ENCODE measurements at places on chromosomes 11 and 22.
A peak's percentile ranks its signal among the peaks of the same experiment; 100 is the strongest.

DNA sequence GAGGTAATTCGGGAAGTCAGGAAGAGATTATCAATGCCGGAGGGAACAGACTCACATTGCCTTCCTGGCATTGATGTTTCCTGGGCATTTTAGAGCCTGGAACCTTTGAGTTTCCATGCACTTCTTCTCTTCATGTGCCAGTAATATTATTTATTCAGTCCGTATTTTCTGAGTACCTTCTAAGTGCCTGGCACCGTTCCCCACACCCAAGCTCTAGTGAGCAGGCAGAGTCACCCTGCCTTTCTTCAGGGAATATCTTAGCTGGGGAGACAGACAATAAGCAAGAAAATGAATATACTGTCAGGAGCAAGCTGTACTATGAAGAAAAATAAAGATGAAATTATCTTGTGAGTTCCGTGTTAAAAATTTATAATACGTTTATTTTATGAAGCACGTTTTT lies 136.2 kb upstream of the SEZ6L start:
- no peak for DNase-seq

DNA sequence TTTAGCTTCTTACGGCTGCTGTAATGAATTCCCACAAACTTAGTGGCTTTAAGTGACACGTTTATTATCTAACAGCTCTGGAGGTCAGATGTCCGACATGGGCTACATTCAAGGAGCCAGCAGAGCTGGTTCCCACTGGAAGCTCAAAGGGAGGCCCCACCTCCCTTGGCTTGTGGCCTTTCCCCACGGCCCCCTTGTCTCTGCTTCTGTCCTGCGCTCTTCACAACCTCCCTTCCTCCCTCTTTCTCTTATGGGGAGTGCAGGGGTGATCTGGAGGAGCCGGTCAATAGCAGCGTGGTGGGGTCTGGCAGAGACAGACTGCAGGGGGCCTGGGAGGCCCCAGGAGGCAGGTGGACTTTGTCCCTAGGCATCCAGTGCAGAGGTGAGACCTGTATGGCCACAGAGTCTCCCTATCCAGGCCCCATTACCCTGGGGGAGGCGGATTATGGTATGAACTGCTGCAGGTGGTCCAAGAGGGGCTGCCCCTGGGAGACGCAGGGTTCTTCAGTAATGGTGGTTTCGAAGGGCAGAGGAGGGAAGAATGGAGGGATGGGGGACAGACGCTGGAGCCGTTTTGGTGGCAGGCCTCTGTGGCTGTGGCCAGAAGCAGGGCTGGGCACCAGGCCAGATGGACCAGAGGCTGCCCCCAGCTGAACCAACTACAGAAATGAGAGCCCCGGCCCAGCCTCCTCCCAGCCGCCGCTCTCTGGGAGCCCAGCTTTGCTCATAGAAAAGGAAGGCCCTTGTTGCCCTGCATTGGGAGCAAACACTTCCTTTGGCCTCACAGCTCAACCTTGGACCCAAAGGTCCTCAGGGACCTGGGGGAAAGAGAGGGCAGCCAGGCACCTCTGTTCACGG lies 30.7 kb upstream of the KCNQ1OT1 start:
- DNase-seq = no peak

DNA sequence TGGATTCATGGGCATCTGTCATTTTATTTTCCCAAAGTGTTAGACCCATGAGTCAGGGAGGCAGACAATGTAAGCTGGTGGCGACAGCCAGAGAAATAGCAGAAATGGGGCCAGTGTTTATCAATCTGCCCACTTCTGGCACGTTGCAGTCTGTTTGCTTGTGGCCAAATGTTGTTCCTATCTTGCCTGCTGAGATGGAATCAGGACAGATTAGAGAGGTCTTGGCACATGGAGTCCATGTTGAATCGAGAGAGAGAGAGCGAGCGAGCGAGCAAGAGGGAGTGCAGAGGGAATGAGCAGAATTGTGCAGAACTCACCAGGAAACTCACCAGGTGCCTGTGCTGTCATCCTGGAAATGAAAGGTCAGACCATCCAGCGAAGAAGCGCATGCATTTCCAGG lies 21.9 kb upstream of the PARVG start:
- no peak for DNase-seq

GRCh38 chr22:41699264-41700107 lies at the start of gene MEI1:
MEI1 (plus strand) TSS chr22:41699503; CDS start chr22:41699539, 36 bp downstream.
- peak; percentile 92 for DNase-seq

- DNase-seq = no peak
These were observed 2.2 kb downstream of the MRTFA start for GRCh38 chr22:40634119-40634903.

- DNase-seq = peak; percentile 50
These were observed 12.9 kb downstream of the EHD1 start for GRCh38 chr11:64865286-64866172.

- DNase-seq = peak; percentile 74
These were observed 33.8 kb upstream of the SLC35C1 start for GRCh38 chr11:45771193-45771565.

All from CD4-positive, alpha-beta T cell treated with Interleukin-4 for 1 hour (primary cell).